HFFc6 (cell line): ENCODE measurements at places on chromosomes 13 and 19. TPM values are rescaled to one million over a fixed set of nuclear protein-coding genes. Genes with fewer than 3 reads are reported as not detected.

The PPP1R15A gene
- total RNA-seq, result 81.6 and 97.3 TPM in 2 replicates

The ZGLP1 gene
- 1.6 to 3.7 TPM (median 2.6 TPM) in 3 replicates for total RNA-seq

The HRC gene
- not detected in 2 replicates for total RNA-seq

The ELANE gene
- total RNA-seq, result not detected in 3 replicates

The SLC25A41 gene
- not detected in 2 replicates for total RNA-seq

The SHISA2 gene
- not detected in 3 replicates for total RNA-seq

The GSX1 gene
- not detected in 3 replicates for total RNA-seq

The KLK7 gene
- total RNA-seq, result not detected in 3 replicates

The ZNF57 gene
- 1.8 to 2.1 TPM (median 1.9 TPM) in 3 replicates for total RNA-seq

The TMEM150B gene
- not detected in 3 replicates for total RNA-seq

The KLK14 gene
- total RNA-seq, result not detected in 3 replicates

The STX10 gene
- total RNA-seq, result 51.2 to 53.1 TPM (median 52.2 TPM) in 3 replicates

The MEF2B gene
- 1.9 and 2.3 TPM in 2 replicates for total RNA-seq

The S1PR5 gene
- total RNA-seq, result 1.9 to 2.6 TPM (median 1.9 TPM) in 3 replicates

The SLC10A2 gene
- not detected in 3 replicates for total RNA-seq

The MISP gene
- 0.07 TPM in 1 of 3 replicates, not detected in the others for total RNA-seq

The JSRP1 gene
- 0.43 and 0.73 TPM in 2 replicates for total RNA-seq

The IZUMO2 gene
- total RNA-seq, result not detected in 3 replicates

The PABPC3 gene
- total RNA-seq, result 0.24 to 0.39 TPM (median 0.25 TPM) in 3 replicates

The TMEM259 gene
- 137 to 161 TPM (median 148 TPM) in 3 replicates for total RNA-seq

The ACOD1 gene
- not detected in 3 replicates for total RNA-seq

The SELENOV gene
- not detected in 3 replicates for total RNA-seq

The KLK13 gene
- total RNA-seq, result not detected in 2 replicates

The POSTN gene
- total RNA-seq, result 20.5 and 211 TPM in 2 replicates

The DAND5 gene
- 0.23 TPM in 1 of 3 replicates, not detected in the others for total RNA-seq

The ZNF296 gene
- total RNA-seq, result 0.45 to 1.2 TPM (median 0.64 TPM) in 3 replicates

The PTGER1 gene
- 0.43 and 5.3 TPM in 2 replicates for total RNA-seq

The NLRP11 gene
- total RNA-seq, result 0.05 TPM in 1 of 3 replicates, not detected in the others

The GAPDHS gene
- total RNA-seq, result not detected in 3 replicates

The ANGPTL4 gene
- 2.4 to 10.8 TPM (median 6.6 TPM) in 3 replicates for total RNA-seq

The KLC3 gene
- not detected in 3 replicates for total RNA-seq

The RDH13 gene
- total RNA-seq, result 2.8 to 3.3 TPM (median 3.2 TPM) in 3 replicates

The TEX101 gene
- not detected in 3 replicates for total RNA-seq

The ZNF765 gene
- total RNA-seq, result 3.4 to 4.7 TPM (median 4.3 TPM) in 3 replicates

The C19orf38 gene
- 0.40 to 0.87 TPM in 2 of 3 replicates, not detected in the other for total RNA-seq

The LHB gene
- not detected in 3 replicates for total RNA-seq

The MYCBP2 gene
- 53.3 to 61.4 TPM (median 57.9 TPM) in 3 replicates for total RNA-seq

The C1QTNF9B gene
- not detected in 3 replicates for total RNA-seq

The KRTDAP gene
- total RNA-seq, result not detected in 3 replicates

The LILRA6 gene
- total RNA-seq, result not detected in 3 replicates

The THSD1 gene
- 3.0 to 5.9 TPM (median 5.6 TPM) in 3 replicates for total RNA-seq

The CEACAM16 gene
- total RNA-seq, result not detected in 3 replicates

The LIG1 gene
- total RNA-seq, result 25.9 to 48.5 TPM (median 43.2 TPM) in 3 replicates

The IFNL1 gene
- total RNA-seq, result not detected in 3 replicates

The ZNF568 gene
- total RNA-seq, result 5.9 to 7.1 TPM (median 6.9 TPM) in 3 replicates

The TMEM255B gene
- total RNA-seq, result 7.3 to 9.6 TPM (median 8.2 TPM) in 3 replicates

The GRIN3B gene
- 0.43 to 0.49 TPM (median 0.45 TPM) in 3 replicates for total RNA-seq

The HIPK4 gene
- total RNA-seq, result 0.07 TPM in 2 of 3 replicates, not detected in the other

The ARHGAP45 gene
- total RNA-seq, result 0.21 to 0.67 TPM (median 0.44 TPM) in 3 replicates

The C1QTNF9 gene
- total RNA-seq, result not detected in 3 replicates
